KBM-7 (cell line): ENCODE measurements at places on chromosomes 3 and 15.

DNA sequence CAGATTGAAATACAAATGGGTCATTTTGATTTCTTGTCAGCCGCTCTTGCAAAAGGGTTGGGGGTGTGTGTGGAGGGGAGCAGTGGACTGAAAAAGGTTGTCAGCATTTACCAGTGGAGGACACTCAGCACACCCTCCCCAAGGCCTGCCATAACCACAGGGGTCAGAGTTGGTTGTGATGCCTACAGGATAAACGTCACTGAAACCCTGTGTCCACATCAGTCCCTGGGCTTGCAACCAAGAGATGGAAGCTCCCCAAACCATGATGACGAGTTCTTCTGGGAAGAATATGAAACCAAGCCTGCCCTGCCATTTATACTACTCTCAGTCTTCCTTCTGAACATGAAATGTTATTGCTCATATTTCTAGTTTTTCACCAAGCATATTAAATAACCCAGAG lies 54.0 kb upstream of the UMPS start:
- no peak for DNase-seq

DNA sequence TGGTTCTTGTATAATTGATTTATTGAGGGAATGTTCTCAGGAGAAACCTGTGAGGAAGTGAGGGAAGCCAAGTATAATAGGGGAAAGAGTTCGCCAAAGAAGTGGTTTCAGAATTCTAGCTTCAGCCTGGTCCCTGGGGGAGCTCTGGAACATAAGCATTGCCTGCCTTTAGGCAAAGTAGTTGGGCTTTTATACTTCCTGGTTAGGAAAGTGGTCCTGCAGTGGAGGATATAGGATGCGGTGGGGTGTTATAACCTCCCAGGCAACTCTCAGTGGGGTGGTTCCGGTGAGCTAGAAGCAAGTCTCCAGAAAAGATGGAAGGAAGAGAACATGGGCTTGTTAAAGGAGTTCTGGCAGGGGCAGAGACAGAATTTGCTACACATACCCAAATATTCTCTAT lies 22.7 kb upstream of the RBMS3 start:
- DNase-seq: no peak

- no peak for DNase-seq
These were observed 95.0 kb upstream of the GALNT15 start for GRCh38 chr3:16079519-16079918.

DNA sequence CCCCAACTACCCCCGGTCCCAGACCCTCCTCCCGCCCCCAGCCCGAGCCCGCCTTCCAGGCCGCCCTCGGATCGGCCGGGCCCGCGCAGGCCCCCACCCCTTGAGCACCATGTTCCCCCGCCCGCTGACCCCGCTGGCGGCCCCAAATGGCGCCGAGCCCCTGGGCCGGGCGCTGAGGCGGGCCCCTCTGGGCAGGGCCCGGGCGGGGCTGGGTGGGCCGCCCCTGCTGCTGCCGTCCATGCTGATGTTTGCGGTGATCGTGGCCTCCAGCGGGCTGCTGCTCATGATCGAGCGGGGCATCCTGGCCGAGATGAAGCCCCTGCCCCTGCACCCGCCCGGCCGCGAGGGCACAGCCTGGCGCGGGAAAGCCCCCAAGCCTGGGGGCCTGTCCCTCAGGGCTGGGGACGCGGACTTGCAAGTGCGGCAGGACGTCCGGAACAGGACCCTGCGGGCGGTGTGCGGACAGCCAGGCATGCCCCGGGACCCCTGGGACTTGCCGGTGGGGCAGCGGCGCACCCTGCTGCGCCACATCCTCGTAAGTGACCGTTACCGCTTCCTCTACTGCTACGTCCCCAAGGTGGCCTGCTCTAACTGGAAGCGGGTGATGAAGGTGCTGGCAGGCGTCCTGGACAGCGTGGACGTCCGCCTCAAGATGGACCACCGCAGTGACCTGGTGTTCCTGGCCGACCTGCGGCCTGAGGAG lies 472 bp downstream of the CHST14 start:
- DNase-seq: peak; percentile 56

- no peak for DNase-seq
These were observed 21.6 kb downstream of the QTRT2 start for GRCh38 chr3:114078126-114078525.

DNA sequence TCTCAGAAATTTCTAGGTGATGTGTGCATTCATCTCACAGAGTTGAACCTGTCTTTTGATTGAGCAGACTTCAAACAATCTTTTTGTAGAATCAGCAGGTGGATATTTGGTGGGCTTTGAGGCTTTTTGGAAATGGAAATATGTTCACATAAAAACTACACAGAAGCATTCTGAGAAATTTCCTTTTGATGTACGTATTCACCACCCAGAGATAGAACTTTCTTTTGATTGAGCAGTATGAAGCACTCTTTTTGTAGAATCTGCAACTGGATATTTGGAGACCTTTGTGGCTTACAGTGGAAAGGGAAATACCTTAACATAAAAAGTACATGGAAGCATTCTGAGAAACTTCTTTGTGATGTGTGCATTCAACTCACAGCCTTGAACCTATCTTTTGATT lies 3515.0 kb downstream of the GOLGA6L6 start:
- DNase-seq: no peak

GRCh38 chr3:182704926-182705325 lies 88.4 kb upstream of the ATP11B start:
- no peak for DNase-seq

- no peak for DNase-seq
These were observed 325.8 kb upstream of the FRG2C start for GRCh38 chr3:75338342-75338741.

GRCh38 chr15:26571346-26571745 lies 201.5 kb downstream of the GABRB3 start:
- no peak for DNase-seq

GRCh38 chr15:63605036-63605435 lies 7.8 kb downstream of the FBXL22 start:
- DNase-seq: no peak

- DNase-seq: no peak
These were observed 67.4 kb downstream of the SNRPN start for GRCh38 chr15:25022233-25022632.

DNA sequence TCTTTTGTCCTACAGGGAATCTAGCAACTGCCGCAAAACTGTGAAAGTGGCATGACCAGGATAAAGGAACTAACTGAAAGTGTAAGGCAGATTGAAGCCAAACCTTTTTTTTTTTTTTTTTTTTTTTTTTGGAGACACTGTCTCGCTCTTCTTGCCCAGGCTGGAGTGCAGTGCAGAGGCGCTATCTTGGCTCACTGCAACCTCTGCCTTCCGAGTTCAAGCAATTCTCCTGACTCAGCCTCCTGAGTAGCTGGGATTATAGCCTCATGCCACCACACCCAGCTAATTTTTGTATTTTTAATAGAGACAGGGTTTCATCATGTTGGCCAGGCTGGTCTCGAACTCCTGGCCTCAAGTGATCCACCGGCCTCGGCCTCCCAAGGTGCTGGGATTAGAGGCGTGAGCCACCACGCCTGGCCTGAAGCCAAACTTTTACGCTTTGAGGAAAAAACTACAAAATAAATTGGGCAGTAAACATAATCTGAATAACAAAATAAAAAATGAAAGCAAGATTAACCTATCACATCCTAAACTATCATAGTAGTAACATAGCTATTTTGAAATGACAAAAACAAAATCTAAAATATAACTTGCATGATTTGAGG lies 9.7 kb downstream of the SLTM start:
- DNase-seq: no peak

- peak; percentile 55 for DNase-seq
These were observed 26.3 kb downstream of the LIPC start for GRCh38 chr15:58458076-58458475.

DNA sequence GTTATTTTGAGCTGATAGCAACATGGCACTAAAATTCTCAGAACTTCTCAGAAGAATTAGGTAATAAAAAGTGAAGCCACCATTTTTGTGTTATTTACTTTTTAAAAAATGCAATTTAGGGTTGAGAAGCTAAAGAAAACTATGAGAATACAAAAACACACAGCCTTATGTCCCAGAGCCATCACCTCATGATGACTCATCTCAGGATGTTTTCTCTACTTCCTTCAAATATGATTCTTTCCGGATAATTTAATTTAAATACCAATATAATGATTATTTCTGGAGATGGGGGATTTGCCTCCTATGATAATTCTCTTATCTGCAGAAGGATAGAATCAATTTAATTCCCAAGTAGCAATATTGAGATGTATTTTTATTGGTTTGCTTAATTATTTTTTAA lies 105.6 kb upstream of the BFSP2 start:
- no peak for DNase-seq

DNA sequence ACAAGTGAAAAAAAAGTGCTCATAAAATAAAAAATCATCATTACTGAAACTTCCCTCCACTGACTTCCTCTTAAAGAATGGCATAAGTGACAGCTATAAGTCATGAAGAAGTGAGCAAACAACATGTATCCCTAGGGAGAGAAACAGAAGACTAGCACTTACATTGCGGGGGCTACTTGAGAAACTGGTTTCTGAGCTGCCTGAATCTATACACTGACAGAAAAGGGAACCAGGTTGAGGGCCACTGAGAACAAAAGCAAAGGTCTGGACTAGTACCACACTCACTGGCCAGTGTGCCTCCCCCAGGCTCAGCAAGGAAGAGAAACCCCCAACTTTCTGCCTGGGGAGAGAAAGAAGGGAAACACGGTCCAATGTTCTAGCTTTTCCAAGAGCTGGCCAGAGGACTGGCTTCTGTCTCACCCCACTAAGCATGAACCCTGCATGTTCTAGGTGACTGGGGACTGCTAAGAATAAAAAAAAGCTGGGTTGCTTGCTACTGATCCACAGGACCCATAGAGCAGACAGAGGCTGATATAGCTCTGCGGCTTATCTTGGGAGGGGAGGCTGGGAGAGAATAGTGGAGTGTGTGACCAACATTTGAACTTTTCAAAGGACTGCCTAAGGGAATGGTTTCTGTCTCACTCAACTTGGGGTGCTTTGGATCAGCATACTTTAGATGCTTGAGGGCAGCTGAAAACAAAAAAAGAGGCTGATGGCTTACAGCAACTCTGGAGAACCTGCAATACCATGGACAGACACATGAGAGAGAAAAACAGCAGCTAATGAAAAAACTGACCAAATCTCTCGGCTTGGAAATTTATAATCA lies 8.1 kb downstream of the RAD18 start:
- peak; percentile 74 for DNase-seq

- no peak for DNase-seq
These were observed 660 bp downstream of the CCK start for GRCh38 chr3:42265059-42265991.

GRCh38 chr15:87634361-87634760 lies 622.2 kb downstream of the NTRK3 start:
- DNase-seq: no peak

GRCh38 chr15:78085928-78086327 lies 6.4 kb upstream of the SH2D7 start:
- no peak for DNase-seq

DNA sequence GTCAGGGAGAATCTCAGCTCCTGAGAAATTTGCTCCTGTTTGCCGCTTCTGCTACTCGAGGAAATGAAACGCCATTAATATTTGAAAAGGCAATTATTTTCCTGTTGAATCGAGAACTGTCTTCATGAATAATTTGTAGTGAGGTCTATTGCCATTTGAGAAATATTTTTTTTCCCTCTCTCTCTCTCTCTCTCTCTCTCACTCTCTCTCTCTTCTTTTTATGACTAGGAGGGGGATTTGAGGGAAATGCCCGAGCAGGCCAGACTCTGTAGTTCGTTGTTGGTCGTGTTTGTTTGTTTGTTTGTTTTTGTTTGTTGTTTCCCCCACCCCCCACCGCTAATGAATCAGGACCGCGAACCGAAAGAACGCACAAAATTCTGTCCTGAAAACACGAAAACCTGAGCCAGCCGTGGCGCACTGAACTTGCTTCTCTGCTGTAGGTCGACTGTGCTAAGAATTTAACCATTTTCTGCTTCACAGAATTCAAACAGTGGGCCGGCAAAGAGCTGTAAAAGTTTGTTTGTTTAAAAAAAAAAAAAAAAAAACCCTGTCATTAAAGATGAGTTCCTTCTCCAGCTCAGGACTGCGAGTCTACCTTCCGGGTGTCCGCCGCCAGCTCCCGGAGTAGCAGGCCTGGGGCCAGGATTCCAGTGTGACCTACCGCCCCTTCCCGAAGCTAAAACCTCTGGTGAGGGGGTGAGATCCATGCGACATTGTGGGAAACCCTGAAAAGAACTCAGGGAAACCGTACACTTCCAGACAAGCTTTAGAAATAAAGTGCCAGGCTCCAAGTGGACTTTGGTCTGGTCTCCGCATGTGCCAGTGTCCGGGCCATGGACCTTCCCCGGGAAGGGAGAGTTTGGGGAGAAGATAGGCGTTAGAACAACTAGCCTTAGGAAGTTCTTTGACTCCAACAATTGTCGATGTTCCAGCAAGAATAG lies 12.1 kb downstream of the ZIC4 start:
- no peak for DNase-seq

- peak; percentile 46 for DNase-seq
These were observed 730 bp downstream of the HIGD1A start for GRCh38 chr3:42803414-42804105.

GRCh38 chr3:43910750-43911149 lies 220.0 kb downstream of the ABHD5 start:
- DNase-seq: peak; percentile 86

DNA sequence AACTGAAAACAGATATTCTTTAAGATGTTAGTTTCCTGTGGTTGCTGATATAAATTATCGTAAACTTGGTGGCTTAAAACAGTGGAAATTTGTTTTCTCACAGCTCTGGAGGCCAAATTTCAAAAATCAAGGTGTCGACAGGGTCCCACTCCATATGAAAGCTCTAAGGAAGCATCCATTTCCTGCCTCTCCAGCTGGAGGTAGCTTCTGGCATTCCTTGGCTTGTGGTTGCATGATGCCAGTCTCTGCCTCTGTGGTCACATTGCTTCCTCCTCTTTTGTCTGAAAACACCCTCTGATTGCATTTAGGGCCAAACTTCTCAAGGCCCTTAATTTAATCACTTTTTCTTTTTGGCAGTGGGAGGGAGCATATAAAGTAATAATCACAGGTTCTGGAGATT lies 96.8 kb downstream of the PPM1L start:
- DNase-seq: peak; percentile 11

DNA sequence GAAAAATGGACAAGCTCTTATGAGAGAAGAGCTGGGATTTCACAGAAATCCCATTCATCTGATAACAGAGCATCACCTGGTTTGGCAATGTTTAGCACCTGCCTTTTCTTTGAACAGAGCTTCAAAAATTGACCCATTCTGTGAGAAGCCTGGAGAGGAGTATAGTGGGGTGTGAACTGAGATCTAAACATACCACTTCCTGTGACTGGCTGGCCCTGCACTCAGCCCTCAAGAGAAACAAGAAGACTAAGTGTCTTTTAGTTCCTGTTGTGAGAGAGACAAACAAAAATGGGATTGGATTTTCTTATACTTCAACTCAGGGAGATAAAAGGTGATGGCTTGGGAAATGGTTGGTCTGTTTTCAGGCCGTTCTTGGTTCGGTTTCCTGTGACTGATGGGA lies 1060.2 kb downstream of the ROBO1 start:
- no peak for DNase-seq
